Stromal cell of bone marrow (primary cell): ENCODE measurements at places on chromosomes 11 and 22.

DNA sequence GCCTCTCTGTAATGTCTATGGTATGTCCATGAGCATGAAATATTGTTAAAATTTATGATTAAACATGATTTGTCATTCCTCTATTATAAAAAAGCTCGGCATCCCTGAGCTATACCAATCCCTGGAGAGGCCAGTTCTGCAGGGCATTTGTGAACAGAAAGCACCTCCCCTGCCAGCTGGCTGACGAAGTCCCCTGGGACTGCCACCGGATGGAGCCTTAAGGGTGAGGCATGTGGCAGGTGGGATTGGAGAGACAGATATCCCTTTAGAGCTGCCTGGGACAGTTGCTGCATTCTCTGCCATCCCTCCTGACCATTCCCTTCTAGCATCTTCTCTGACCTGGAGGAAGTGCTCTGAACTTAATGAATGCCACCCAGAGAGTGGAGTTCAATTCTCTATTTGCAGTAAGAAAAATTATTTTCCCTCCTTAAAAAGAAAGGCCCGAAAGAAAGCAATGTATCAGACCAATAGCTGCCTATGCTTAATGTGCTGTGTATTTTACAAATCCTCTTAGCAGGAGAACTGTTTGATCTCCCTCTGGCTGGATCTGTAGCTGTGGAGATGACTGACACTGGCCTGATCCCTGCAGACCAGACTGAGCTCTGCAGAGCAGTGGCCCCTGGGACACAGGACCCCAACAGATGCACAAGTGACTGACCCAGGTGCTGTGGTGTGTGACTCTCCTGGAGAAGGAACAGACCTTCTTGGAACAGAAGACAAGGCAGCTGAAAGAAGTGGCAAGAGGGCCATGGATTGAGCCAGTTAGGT is 219.0 kb upstream of the NAV2 start:
- no peak for DNase-seq

DNA sequence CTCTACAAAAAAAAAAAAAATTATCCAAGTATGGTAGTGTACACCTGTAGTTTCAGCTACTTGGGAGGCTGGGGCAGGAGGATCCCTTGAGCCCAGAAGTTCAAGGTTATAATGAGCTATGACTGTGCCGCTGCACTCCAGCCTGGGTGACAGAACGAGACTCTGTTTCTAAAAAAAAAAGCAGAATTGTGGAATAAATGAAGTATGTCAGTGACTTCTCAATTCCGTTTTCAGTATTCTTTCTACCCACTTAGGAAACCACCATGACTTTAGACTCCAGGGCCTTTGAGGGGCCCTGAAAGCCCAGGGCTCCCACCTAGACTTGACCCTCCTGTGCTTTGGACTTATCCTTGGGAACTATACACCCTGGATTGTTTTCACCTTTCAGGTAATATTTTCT is 6.5 kb upstream of the NUP160 start:
- no peak for DNase-seq

DNA sequence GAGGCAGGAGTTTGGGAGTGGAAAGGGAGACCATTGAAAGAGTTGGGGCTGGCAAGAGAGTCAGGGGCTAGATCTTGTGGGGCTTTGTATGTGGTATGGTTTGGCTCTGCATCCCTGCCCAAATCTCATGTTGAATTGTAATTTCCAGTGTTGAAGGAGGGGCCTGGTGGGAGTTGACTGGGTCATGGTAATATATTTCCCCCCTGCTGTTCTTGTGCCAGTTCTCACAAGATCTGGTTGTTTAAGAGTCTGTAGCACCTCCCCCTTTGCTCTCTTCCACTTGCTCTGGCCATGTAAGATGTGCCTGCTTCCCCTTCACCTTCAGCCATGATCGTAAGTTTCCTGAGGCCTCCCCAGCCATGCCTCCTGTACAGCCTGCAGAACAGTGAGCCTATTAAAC is 10.1 kb upstream of the RAB3IL1 start:
- no peak for DNase-seq

GRCh38 chr11:95076416-95076815 is 9.7 kb downstream of the SRSF8 start:
- peak; percentile 75 for DNase-seq

- DNase-seq, result no peak
Measured at GRCh38 chr22:39653787-39654077, 83.2 kb downstream of the CACNA1I start.

GRCh38 chr11:61951484-61952135 is 1.5 kb downstream of the BEST1 start:
- DNase-seq, result no peak
